ENCODE measurements at places on chromosomes 6 and 20.

DNA sequence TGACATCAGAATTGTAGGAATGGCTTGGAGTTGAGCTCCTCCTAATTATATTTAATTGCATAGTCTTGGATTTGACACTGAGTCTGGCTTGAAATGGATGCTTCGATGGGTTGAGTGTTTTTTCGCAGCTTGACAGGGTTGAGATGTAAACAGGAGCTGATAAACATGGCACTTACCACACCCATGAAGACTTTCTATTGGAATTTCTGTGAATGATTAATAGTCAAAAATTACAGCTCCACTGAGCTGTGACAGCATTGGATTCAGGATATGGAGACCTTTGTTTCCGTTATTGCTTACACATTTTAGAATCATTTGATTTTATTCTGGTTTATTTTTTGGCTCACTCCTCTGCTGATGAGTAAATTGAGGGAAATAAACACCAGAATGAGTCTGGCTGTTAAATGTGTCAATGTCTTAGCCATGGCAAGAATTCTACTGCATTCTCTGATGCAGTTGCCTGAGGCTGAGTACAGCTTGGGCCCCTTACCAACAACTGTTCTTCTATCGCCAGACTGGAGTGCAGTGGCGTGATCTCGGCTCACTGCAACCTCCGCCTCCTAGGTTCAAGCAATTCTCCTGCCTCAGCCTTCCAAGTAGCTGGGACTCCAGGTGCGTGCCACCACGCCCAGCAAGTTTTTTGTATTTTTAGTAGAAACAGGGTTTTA, 128.1 kb upstream of the DOK5 start:
- no peak for DNase-seq

GRCh38 chr20:59829054-59829785, 104.2 kb downstream of the SYCP2 start:
- no peak for DNase-seq

DNA sequence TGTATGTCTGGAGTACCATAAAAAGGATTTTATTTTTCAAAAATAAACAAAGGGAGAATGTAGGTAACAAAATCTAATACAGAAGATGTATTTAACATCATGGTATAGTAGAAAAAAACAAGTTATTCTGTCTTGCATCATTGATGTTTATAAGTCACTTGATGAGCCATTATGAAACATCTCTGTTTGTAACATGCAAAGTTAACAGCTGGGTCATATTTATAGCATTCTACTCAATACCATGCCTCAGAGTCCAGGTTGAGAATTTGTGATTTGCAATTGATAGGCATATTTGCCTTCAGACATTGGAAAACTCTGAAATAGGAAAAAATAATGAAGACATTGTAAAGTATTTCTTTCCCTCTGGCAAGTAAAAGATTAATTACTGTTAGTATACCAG, 52.3 kb upstream of the IL20RA start:
- DNase-seq, result no peak

DNA sequence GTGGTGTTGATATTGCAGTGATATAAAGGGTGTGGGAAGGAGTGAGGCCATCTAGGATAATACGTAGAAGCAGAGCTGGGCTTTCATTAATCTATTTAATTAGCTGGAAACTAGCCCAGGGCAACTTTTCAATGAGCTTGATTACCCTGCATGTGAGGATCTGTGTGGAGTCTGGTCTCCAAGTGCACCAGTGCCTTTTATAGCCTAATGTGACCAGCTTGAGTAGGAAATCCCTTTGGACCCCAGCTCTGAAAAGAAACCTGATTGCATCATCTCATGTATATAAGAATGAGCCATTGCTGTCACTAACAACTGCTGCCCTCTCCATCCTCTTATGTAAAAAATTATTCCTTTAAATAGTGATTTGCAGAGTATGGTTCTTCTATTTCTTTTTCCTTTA, 72.6 kb downstream of the CD109 start:
- DNase-seq, result no peak

- no peak for DNase-seq
Observed at GRCh38 chr20:19473922-19474286, 261.5 kb downstream of the SLC24A3 start.

- no peak for DNase-seq
Observed at GRCh38 chr6:35955970-35956369, 35.1 kb upstream of the SRPK1 start.

DNA sequence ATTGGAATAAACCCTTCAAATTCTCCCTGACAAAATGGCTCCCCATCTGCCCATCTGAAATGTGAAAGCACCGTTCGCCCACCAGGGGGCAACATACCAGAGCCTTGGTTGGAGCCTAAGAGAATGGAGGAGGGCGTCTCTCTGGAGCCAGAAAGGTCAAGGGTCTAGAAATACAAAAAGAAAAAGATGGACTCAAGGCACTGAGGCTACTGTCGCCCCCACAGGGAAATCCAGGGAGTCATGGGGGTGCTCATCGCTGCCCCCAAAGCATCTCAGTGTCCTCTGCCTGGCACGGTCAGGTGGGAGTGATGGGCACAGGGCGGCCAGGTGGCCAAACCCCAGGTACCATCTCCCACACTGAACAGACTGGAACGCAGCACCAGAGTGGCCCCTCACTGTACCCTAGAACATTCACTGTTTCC, 136.3 kb downstream of the ZMYND8 start:
- no peak for DNase-seq

GRCh38 chr6:125919618-125920017, 37.0 kb upstream of the HINT3 start:
- DNase-seq, result no peak

DNA sequence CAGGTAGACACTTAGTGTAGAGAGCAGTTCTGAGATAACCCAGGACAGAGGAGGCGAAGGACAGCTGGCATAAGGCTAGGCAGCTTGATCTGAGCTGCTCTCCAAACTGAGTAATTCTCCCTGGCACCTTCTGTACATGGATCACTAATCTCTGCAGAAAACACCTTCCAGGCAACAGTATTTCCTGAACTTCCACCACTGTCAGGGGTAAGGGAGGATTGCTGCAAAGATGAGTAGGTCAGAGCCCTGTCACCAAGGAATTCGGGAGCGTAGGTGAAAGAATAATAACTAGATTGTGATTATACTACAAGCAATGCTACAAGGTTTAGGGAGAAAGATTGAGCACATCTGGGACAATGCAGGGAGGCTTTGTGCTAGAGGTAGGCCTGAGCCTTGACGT, 1.9 kb downstream of the HM13 start:
- no peak for DNase-seq

DNA sequence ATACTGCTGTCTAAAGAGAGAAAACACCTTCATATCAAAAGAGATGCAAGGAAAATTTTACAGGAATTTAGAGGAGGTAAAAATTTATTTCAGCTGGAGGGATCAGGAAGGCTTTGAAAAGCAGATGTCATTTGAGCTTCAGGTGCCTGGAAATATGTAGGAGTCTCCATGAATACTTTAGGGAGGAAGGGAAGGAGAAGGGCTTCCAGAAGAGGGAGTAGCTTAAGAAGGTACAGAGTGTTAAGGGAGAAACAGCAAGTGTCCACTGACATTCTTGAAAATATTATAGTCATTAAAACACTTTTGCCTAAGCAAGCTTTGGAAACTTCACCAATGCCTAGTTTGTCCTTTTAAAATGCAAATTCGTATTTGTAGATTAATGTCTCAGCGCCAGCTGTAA, 27.2 kb downstream of the L3MBTL3 start:
- no peak for DNase-seq

- DNase-seq, result no peak
Observed at GRCh38 chr6:124487623-124488431, 474.4 kb upstream of the RNF217 start.

GRCh38 chr6:28607990-28608389, 82.3 kb downstream of the GPX5 start:
- no peak for DNase-seq

- DNase-seq, result no peak
Observed at GRCh38 chr20:37935435-37935834, 32.5 kb downstream of the VSTM2L start.

DNA sequence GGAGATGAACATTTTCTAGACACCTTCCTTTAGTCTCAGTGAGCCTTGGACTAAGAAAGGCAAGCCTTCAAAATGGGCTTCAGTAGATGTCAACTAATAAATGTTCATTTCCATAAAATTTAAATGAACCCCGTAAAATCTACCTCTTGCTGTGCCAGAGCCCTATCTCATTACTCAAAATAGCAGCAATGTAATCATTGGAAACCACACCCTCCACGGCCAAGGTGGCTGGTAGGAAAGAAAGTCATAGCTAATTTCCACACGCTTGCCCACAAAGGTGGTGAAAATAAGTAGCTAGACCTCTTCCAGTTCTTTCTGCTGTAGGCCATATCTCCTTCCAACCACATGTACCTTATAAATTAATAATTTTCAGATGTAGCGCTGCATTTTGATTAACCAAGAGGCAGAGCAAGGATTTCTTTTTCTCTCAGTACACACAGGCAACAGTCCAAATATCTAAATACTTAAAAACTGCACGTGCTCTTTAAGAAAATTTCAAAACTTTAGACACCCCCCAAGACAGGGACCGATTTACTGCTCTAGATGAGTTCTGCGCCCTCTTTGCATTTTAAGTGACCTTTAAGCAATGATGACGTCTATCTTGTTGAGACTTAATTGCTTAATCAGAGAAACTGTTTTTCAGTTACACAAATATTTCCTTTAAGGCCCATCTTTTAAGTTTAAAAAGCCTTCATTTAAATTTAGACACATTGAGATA, 290.8 kb downstream of the ZNF217 start:
- no peak for DNase-seq

DNA sequence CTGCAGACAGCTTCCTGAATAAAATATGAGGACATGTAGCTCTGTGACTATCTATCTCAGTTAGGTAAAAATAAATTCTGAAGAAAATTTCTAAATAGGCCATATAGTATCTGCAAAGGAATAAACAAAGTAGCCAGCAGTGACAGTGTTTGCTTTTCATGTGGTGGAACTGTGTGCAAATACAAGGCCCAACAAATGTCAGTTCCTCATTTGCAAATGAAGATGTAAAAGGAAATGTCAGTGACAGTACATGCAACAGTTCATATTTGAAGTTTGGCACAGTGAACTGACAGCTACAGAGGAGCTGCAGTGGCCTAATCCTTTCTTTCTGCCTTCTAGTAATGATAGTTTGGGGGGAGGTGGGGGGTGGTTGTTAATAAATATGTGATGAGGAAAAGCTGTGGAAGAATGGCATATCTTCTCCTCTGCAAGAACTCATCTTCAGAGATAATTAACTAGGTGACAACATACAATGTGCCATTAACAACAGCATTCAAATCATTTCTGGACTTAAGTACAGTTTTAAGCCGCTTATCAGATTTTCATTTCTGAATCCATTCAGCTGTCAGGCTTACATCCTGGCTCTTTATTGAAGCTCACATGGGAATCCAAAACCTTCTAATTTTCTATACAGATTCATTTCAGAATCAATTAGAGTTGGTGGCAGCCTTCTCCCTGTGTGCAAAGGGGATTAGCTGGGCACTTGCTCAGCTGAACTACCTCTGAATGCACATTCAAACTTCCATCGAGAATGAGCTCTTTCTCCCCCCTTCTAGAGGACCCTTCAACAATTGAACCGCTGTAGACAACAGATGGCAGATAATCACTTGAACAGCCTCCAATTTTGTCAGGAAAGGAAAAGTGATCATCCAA, 1059.0 kb upstream of the EPHA7 start:
- DNase-seq, result no peak

All from hindlimb muscle (tissue), 1 donor.